ENCODE measurements at places on chromosomes 3 and 15.

- no peak for DNase-seq
These were observed 46.8 kb downstream of the SCN5A start for GRCh38 chr3:38602576-38603250.

- no peak for DNase-seq
These were observed 120.4 kb upstream of the P2RY1 start for GRCh38 chr3:152714507-152714906.

- no peak for DNase-seq
These were observed 34.9 kb downstream of the AP3S2 start for GRCh38 chr15:89858661-89859458.

DNA sequence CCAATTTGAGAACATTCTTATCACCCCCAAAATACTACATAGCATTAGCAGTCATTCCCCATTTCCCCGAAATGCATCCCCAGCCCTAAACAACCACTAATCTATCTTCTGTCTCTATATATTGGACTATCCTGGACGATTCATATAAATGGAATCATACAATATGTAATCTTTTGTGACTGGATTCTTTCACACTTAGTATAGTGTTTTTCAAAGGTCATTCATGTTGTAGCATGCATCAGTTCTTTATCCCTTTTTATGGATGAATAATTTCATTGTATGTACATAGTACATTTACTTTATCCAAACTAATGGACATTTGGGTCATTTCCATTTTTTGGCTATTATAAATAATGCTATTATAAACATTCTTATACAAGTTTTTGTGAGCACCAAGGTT is 27.5 kb upstream of the EIF1B start:
- no peak for DNase-seq

GRCh38 chr3:189041482-189042090 is 130.2 kb upstream of the TPRG1 start:
- no peak for DNase-seq

- no peak for DNase-seq
These were observed 1019.3 kb downstream of the NSUN3 start for GRCh38 chr3:95082191-95082590.

DNA sequence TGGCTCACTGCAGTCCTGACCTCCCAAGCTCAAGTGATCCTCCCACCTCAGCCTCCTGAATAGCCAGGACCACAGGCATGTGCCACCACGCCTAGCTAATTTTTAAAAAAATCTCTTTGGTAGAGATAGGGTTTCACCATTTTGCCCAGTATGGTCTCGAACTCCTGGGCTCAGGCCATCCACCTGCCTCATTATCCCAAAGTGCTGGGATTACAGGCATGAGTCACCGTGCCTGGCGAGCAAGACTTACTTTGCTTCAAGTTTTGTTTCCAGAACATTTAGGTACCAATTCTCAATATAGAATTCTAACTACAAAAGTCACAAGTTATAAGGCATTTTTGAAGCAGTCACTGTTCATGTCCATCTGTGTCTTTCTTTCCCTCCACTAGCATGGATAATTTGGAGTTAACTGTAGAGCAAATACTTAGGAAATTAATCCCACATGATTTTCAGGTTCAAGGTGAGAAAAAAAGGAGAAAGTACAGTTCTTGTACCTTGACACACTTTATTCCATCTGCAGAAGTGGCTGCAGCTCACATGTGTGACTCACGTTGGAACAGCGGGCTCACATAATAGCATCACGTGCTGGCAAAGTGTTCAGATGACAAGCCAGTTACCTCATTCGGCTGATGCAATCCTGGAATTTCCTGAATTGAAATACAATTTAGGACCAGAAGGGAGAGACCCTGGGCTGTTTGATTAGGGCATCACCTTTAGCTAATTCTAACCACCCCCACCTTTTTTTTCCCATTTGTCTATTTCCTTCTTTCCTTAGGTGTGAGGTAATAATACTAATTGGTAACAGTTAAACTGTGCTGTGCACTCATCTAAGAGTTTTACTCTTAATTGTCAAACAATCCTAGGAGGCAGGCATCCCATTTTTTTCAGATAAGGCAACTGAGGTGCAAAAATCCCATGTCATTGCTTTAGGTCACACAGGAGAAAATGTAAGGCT is 46.9 kb upstream of the NEDD4 start:
- peak; percentile 93 for DNase-seq

- peak; percentile 60 for DNase-seq
These were observed 59.2 kb upstream of the FAM174B start for GRCh38 chr15:92714477-92715401.

All from fibroblast of skin of left quadriceps (primary cell).